Fibroblast of skin of left quadriceps (primary cell): ENCODE measurements at places on chromosomes 16 and 17.
A peak's percentile ranks its signal among the peaks of the same experiment; 100 is the strongest.

GRCh38 chr17:1931844-1932579, 93.1 kb downstream of the RTN4RL1 start:
- DNase-seq = no peak

DNA sequence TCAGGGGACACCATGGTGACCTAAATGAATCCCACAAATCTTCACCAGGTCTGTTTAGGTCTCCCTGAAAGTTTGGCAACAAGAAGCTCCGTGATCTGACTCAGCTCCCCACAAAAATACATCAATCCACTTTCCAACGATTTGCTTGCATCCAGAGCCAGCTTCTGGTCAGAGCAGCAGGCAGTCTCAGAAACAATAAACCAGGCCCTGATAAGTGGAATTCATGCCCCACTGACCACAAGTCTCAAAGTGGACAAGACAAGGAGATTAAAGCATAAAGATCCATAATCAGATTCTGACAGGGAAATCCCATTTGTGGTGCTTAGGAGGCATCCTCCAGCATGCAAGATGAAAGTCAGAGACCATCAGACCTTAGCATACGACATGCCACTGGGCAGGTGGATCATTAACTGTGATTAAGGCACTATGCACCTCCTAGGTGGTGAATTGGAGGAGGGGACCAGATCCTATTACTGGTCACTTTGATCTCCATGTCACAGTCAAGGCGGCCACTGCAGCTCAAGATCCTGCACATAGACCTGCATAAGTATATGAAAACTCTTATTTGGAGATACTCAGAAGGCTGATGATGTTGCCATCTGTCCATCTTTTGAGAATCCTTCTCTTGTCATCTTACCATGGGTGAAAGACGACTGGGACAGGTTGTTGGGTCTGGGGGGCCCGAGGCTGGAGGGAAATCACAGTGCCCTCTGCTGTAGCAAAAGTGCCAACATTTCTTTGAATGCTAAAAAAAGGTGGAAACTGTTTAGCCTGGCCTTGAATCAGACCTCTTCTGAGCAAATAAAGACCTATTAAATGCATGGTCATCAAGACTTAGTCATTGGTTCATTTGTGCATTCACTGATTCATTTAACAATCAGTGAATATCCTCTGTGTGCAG, 309.2 kb upstream of the CCL2 start:
- no peak for DNase-seq

GRCh38 chr17:42402117-42402516, 13.9 kb upstream of the STAT3 start:
- DNase-seq = no peak

DNA sequence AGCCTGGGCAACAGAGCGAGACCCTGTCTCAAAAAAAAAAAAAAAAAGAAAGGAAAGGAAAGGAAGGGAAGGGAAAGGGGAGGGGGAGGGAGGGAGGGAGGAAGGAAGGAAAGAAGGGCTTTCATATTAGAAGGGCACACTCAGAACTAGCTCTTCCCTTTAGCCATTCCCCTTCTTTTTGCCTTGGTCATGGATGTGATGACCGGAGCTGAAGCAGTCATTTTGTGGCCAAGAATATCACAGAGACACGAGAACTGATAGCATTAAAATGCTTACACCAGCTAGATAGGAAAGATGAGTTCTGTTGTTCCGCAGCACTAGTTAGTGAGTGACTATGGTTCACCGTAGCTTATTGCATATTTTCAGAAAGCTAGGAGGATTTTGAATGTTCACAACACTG, 32.8 kb upstream of the TNRC6A start:
- DNase-seq = no peak

GRCh38 chr16:69237296-69237695, 50.3 kb downstream of the SNTB2 start:
- no peak for DNase-seq

DNA sequence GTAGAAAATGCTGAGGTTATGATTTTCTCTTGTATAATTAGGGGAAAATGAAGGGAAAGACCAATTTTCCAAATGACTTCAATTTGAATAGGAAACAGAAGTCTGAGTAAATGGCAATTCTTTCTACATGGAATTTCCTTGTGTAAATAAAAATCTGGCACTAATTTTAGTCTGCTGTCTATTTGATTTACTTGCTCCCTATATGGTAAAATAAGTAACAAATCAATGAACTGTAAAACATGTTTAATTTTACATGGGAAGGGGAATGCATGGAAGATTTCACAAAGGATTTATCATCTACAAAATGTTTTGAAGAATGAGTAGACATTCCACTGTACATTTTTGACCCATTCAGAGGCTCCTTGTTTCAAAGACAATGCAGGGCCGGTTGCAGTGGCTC, 811.6 kb upstream of the GOT2 start:
- no peak for DNase-seq

DNA sequence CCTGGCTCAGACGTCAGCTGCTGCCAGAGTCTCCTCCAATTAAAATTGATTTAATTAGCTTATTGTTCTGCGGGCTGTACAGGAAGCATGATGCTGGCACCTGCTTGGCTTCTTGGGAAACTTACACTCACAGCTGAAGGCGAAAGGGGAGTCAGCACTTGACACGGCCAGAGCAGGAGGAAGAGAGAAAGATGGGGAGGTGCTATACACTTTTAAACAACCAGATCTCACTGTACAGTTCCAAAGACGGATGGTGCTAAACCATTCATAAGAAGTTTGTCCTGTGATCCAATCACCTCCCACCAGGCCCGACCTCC, 1.4 kb upstream of the PRDM7 start:
- DNase-seq = no peak

- DNase-seq = no peak
Observed at GRCh38 chr16:88508868-88509748, 56.0 kb downstream of the ZFPM1 start.

- no peak for DNase-seq
Observed at GRCh38 chr16:72517154-72517553, 345.2 kb upstream of the PMFBP1 start.

- no peak for DNase-seq
Observed at GRCh38 chr17:42411361-42411760, 11.7 kb downstream of the CAVIN1 start.

DNA sequence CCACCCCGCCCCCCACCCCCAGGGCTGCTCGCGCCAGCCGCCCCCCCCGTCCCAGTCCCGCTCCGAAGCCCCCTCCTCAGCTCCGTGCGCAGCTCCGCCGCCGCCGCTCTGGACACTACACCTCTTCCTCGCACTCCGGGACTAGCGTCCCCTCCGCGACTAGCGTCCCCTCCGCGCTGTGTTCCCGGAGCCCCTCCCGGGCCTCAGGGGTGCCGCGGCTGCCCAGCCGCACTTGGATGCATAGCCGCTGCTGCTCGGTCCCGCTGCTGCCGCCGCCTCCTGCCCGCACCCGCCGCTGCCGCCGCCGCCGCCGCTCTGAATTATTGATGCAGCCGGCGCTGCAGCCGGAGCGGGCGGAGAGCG, at the start of gene CBLN1:
Gene CBLN1 (minus strand): TSS at position 359 of the 363 bp plus-strand sequence. CDS start 373 bp downstream, outside the sequence.
- DNase-seq = no peak

GRCh38 chr16:22623351-22623781, 112.7 kb downstream of the NPIPB5 start:
- DNase-seq = peak; percentile 34

GRCh38 chr17:69539274-69539673, 124.8 kb downstream of the MAP2K6 start:
- DNase-seq = no peak

GRCh38 chr17:42313773-42314566, 25.7 kb downstream of the STAT5A start:
- no peak for DNase-seq

GRCh38 chr17:46756861-46757260, 61.6 kb downstream of the WNT3 start:
- no peak for DNase-seq

DNA sequence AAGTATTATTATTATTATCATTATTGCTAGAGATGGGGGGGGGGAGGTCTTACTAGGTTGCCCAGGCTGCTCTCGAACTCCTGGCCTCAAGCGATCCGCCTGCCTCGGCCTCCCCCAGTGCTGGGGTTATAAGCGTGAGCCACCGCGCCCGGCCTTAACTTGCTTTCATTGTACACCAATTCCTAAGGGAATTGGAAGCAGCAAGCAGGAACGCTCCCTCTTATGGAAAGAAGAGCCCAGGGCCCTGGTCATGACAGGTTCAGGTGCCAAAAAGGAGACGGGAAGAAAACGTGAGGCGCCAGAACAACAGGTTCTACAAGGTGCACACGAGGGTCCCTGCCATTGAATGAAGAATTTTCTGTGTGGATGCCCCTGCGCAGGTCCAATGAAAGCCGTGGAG, 540 bp upstream of the RPL38 start:
- no peak for DNase-seq

GRCh38 chr17:77153472-77153871, 12.7 kb downstream of the SEC14L1 start:
- no peak for DNase-seq
